ENCODE measurements at places on chromosomes 16 and 17. TPM values are rescaled to one million over a fixed set of nuclear protein-coding genes. Genes with fewer than 3 reads are reported as not detected.

GPRC5C gene
- polyA plus RNA-seq = 134 TPM

GRCh38 chr17:70896843-70897242 lies 727.5 kb downstream of the KCNJ2 start:
- no peak for DNase-seq

DHRS7C gene
- polyA plus RNA-seq = not detected

DNA sequence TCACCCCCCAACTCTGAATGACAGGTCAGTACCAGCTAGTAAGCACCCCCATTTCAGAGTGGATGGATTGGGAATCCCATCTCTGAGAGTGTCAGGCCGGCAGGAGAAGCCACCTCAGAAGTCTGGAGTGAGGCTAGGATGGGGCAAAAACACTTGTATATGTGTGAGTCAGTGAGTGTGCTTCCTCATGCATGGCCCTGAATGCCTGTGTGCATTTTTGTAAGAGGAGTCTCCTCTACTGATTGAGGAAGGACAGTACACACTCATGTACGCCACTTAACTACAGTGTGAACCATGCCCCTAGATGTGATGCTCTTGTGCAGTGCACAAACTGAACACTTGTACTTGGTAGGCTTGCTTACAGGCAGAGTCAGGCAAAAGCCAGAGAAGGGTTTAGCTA lies 22.3 kb upstream of the NAGS start:
- no peak for DNase-seq

- DNase-seq = no peak
Observed at GRCh38 chr17:38421171-38421841, 7.0 kb upstream of the ARHGAP23 start.

ATP2A1 gene
- 4.9 TPM for polyA plus RNA-seq

DNA sequence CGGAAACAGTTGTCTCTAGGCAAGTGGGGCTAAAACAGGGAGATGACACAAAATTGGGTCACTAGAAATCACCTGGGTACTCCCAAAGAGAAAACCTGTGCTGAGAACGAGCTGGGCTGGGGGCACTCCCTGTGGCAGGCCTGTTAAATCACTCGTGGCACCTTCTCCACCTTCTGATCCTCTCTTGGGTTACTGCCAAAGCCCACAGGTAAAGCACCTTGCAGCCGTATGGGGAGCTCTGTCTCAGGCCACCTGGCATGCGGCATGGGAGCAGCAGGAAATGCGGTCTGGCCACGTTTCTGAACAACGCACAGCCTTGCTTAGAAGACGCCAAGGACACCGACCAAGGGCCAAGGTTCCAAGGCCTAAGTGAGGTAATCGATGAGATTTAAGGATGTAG lies 21.5 kb upstream of the ICAM2 start:
- DNase-seq = no peak

MYLK3 gene
- polyA plus RNA-seq = 0.59 TPM

CRHR1 gene
- not detected for polyA plus RNA-seq

- DNase-seq = no peak
Observed at GRCh38 chr16:86229866-86230656, 280.3 kb upstream of the FOXF1 start.
